Stimulated activated CD4-positive, alpha-beta T cell treated with anti-CD3 and anti-CD28 coated beads, TNF-alpha, amount 100 ng/mL, for 24 hours (primary cell): ENCODE measurements at places on chromosomes 2 and 18.

DNA sequence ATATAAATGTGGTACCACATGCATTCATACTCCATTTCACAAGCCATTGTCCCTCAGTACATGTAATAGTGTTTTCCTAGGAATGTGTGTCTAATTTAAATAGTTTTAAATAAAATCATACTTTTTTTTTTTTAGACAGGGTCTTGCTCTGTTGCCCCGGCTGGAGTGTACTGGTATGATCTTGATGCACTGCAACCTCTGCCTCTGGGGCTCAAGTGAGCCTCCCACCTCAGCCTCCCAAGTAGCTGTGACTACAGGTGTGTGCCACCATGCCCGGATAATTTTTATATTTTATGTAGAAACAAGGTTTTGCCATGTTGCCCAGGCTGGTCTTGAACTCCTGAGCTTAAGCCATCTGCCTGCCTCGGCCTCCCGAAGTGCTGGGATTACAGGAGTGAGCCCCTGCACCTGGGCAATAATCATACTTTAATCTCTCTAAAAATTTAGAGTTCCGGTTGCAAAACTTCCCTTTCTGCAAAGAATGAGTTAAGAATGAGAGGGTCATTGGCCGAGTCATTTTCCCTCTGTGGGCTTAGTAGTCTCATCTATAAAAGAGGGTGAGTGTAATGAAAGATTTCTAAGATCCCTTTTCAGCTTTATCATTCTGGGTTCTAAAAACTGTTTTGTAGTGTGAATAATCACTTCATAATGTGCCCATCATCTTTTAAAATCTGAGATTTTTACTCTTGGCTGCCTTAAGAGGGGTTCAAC, 116.0 kb upstream of the PELI1 start:
- DNase-seq, result no peak

DNA sequence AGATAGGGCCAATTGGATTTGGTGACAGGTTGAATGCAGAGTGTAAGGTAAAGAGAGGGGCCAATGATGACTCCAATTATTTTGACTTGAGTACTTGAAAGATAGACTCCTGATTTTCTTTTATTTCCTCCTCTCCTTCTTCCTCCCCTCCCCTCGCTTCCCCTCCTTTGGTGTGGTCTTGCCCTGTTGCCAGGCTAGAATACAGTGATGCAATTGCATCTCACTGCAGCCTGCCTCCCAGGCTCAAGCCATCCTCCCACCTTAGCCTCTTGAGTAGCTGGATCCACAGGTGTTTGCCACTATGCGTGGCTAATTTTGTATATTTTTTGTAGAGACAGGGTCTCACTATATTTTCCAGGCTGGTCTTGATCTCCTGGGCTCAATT, 2.3 kb downstream of the DGUOK start:
- DNase-seq, result no peak

GRCh38 chr2:235616885-235617284, 123.0 kb downstream of the AGAP1 start:
- DNase-seq, result no peak

GRCh38 chr18:1914489-1914888, 656.8 kb downstream of the METTL4 start:
- no peak for DNase-seq

GRCh38 chr2:6885968-6886367, 8.4 kb downstream of the RSAD2 start:
- DNase-seq, result no peak

GRCh38 chr2:120005834-120006521, 6.9 kb upstream of the EPB41L5 start:
- no peak for DNase-seq
